ENCODE measurements at places on chromosomes 4 and X. TPM values are rescaled to one million over a fixed set of nuclear protein-coding genes. Genes with fewer than 3 reads are reported as not detected.

The EGF gene
- total RNA-seq, result 0.48 TPM

The NBDY gene
- 6.7 TPM for total RNA-seq

The PLAC8 gene
- 0.48 TPM for total RNA-seq

The MTMR8 gene
- total RNA-seq, result 0.21 TPM

The GPC4 gene
- 5.3 TPM for total RNA-seq

The KCND1 gene
- 0.43 TPM for total RNA-seq

The TRIM61 gene
- total RNA-seq, result under 0.01 TPM

The TCP11X2 gene
- not detected for total RNA-seq

The UGT2A3 gene
- 6.0 TPM for total RNA-seq

The PAPSS1 gene
- 53.5 TPM for total RNA-seq

The PGM2 gene
- 55.9 TPM for total RNA-seq

The CCDC110 gene
- total RNA-seq, result under 0.01 TPM

The MAGEB2 gene
- total RNA-seq, result not detected

The TSR2 gene
- total RNA-seq, result 6.0 TPM

The CT47B1 gene
- total RNA-seq, result not detected

The VSIG1 gene
- total RNA-seq, result 1.3 TPM

The STK32B gene
- 1.9 TPM for total RNA-seq

The TRO gene
- not detected for total RNA-seq

The FAM241A gene
- total RNA-seq, result 1.9 TPM

The SPP1 gene
- total RNA-seq, result 2.3 TPM

The TACR3 gene
- not detected for total RNA-seq

The STATH gene
- not detected for total RNA-seq

The MAGEA6 gene
- total RNA-seq, result not detected

The EIF4E gene
- 288 TPM for total RNA-seq

The ADAM29 gene
- not detected for total RNA-seq

The BGN gene
- 0.48 TPM for total RNA-seq

The UPF3B gene
- total RNA-seq, result 1.7 TPM

The TMPRSS11F gene
- total RNA-seq, result 0.85 TPM

The PAQR3 gene
- total RNA-seq, result 17.9 TPM

All from tracheal epithelial cell (primary cell).